ENCODE measurements at places on chromosomes 3 and 15. TPM values are rescaled to one million over a fixed set of nuclear protein-coding genes. Genes with fewer than 3 reads are reported as not detected.

GRCh38 chr3:138180375-138181029 lies 5.8 kb upstream of the DBR1 start:
- no peak for DNase-seq

GRCh38 chr3:44419923-44420650 lies 57.4 kb downstream of the ZNF445 start:
- DNase-seq, result no peak

The GMNC gene
- 0.64 TPM for total RNA-seq

The ASB14 gene
- not detected for total RNA-seq

DNA sequence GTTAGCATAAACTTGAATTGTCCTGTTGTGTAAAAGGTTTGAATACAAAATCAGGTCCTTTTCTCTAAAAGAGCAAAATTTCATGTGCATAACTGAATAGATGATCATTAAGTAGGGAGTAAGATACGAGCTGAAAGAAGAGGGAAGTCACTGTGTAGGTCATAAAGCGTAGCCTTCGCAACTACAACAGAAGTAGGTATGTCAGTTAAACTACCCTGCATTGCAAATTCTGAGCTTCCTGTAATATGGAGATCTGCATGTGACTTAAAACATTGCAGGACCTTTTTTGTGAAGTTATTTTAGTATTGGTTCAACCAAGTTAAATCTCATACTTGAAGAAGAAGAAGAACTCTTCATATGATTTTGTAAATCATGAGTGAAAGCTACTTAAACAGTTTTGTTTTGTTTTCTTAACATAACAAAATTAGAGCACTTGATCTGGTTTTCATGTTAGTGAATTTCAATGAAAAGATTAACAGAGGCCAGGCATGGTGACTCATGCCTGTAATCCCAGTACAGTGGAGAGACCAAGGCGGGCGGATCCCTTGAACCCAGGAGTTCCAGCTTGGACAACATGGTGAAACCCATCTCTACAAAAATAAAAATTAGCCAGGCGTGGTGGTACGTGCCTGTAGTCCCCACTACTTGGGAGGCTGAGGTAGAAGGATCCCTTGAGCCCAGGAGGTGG lies 26.4 kb downstream of the ARMC8 start:
- DNase-seq, result no peak

DNA sequence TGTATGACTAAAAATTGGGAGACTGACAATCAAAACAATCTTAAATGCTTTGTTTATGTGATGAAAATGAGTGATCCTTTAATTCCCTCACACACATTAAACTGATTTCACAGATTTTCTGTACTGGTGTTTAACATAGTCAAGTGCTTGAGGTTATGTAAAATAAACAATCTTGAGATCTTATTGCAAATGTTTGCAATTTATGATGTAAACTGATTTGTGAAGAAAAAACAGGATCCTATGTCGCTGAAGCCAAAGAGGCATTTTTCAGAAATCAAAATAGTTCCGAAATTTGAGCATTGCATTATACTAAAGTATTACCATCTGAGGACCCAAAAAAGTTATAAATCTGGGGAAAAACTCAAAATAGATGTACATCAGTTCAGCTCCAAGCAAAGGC lies 12.7 kb downstream of the SHOX2 start:
- DNase-seq, result no peak

All from uterus (tissue), 4 donors.